K562 (cell line): ENCODE measurements at places on chromosomes 2 and 18.

DNA sequence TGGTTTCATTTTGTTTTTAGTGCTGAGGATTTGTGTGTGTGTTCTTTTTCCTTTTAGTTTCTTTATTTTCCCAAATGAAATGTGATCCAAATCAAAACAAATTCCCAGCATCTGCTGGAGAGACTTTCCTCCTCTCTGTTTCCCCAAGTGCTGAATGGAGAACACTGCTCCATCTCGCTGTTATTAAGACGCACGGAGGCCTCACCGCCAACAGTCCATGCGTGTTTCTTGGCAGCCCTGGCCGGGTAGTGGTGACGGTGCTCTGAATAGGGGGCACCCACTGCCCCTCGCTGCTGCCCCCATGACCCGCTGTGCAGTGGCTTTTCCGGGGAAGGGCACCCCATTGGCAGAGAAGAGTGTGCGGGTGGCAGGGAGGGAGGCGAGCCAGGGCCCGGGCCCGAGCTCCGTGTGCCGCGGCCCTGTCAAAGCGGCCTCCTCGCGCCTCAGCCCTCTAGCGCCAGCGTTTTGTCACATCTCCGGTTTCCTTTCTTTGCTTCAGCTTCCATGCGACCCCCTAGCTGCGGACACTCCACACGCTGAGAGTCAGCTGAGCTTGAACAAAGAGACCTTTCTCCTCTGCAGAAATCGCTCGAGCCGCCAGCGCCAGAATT lies 473.7 kb upstream of the SALL3 start:
- H3K27ac ChIP-seq: no peak overlapping the region
- H3K4me1 ChIP-seq: no peaks in the 10 kb centered on the region
- no peak for DNase-seq
- no peak overlapping the region for H3K4me3 ChIP-seq
- peaks cover 44% of the 10 kb centered on the region for H3K27me3 ChIP-seq

- no peaks in the 10 kb centered on the region for H3K36me3 ChIP-seq
- DNase-seq: no peak
- H3K4me1 ChIP-seq: no peaks in the 10 kb centered on the region
- no peak overlapping the region for H3K4me3 ChIP-seq
- no peaks in the 10 kb centered on the region for H3K27me3 ChIP-seq
These were observed 192.8 kb downstream of the DNER start for GRCh38 chr2:229521576-229521975.

DNA sequence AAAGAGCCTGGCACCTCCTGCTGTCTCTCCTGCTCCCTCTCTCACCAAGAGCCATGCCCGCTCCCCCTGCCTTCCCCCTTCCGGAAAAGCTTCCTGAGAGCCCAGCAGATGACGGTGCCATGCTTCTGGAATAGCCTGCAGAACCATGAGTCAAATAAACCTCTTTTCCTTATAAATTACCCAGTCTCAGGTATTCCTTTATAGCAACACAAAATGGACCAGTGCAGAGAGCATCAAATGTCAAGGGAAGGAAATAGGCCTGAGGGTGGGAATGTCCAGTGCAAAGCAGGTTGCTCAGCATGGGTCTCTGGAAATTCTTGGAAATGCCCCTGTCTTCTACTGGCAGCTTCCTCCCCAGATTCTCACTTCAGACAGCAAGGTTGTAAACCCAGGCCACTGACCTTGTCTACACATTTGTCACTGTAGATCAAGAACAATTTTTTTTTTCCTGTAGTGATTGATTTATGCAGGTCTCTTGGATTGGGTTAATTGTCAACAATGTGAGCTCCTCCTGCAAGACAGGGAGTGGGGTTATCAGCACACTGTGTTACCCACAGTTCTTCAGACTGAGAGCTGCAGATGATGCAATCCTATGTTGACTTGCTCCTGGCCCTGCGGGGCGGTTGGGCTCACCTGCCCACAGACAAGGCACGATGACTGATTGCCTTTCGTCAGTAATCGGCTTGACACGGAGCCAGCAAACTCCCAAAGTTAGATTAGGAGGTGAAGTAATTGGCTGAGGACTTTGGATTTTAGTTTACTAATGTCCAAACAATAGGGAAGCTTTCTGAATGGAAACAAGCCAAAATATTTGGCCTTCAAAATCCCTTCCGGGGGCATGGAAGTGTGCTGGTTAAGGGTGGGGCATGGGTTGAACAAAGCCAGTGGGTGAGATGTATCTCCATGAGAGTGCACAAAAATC lies 5.4 kb upstream of the BOD1L2 start:
- H3K36me3 ChIP-seq: no peaks in the 10 kb centered on the region
- peaks cover 31% of the 10 kb centered on the region for H3K4me1 ChIP-seq
- no peak overlapping the region for H3K27ac ChIP-seq
- peak; percentile 35 for DNase-seq
- H3K4me3 ChIP-seq: no peak overlapping the region
- no peaks in the 10 kb centered on the region for H3K27me3 ChIP-seq

GRCh38 chr2:232714969-232715368 lies 17.8 kb downstream of the GIGYF2 start:
- peaks cover 51% of the 10 kb centered on the region; the same call in 2 of the 3 replicates for H3K36me3 ChIP-seq
- no peaks in the 10 kb centered on the region for H3K4me1 ChIP-seq
- no peak overlapping the region for H3K4me3 ChIP-seq
- H3K27ac ChIP-seq: no peak overlapping the region

GRCh38 chr2:98552499-98553179 lies 55.7 kb downstream of the COA5 start:
- H3K36me3 ChIP-seq: peaks cover 27% of the 10 kb centered on the region; the same call in 1 of the 3 replicates
- no peak for DNase-seq
- H3K4me1 ChIP-seq: peaks cover 6% of the 10 kb centered on the region; the same call in 1 of the 2 replicates
- H3K27ac ChIP-seq: no peak overlapping the region
- no peak overlapping the region for H3K4me3 ChIP-seq

- H3K27me3 ChIP-seq: no peaks in the 10 kb centered on the region
- no peak for DNase-seq
- peaks cover 4% of the 10 kb centered on the region; the same call in 1 of the 2 replicates for H3K4me1 ChIP-seq
- no peaks in the 10 kb centered on the region; the same call in 2 of the 3 replicates for H3K36me3 ChIP-seq
- no peak overlapping the region for H3K4me3 ChIP-seq
These were observed 15.6 kb downstream of the KIF3C start for GRCh38 chr2:25966531-25967270.

- H3K4me3 ChIP-seq: peak overlapping the region; percentile 62
- no peaks in the 10 kb centered on the region for H3K27me3 ChIP-seq
- peak; percentile 35 for DNase-seq
- peak overlapping the region; percentile 67; the same call in 2 of the 3 replicates for H3K27ac ChIP-seq
- H3K36me3 ChIP-seq: no peaks in the 10 kb centered on the region
- peaks cover 37% of the 10 kb centered on the region for H3K4me1 ChIP-seq
These were observed 797 bp downstream of the CTIF start for GRCh38 chr18:48539406-48540250.

GRCh38 chr2:132911726-132912724 lies 242.0 kb upstream of the LYPD1 start:
- no peaks in the 10 kb centered on the region for H3K27me3 ChIP-seq
- H3K27ac ChIP-seq: no peak overlapping the region
- H3K4me3 ChIP-seq: no peak overlapping the region
- H3K36me3 ChIP-seq: no peaks in the 10 kb centered on the region
- DNase-seq: no peak
- H3K4me1 ChIP-seq: no peaks in the 10 kb centered on the region
